ENCODE measurements at places on chromosomes 16 and 17. TPM values are rescaled to one million over a fixed set of nuclear protein-coding genes. Genes with fewer than 3 reads are reported as not detected.

SNAI3 gene
- polyA plus RNA-seq = 1.2 TPM

ZNF18 gene
- polyA plus RNA-seq = 3.9 TPM

CCDC200 gene
- polyA plus RNA-seq = not detected

NEUROD2 gene
- 8.1 TPM for polyA plus RNA-seq

AIPL1 gene
- not detected for polyA plus RNA-seq

ARL6IP1 gene
- polyA plus RNA-seq = 363 TPM

XYLT1 gene
- polyA plus RNA-seq = 10.4 TPM

CHAD gene
- 2.7 TPM for polyA plus RNA-seq

TEX19 gene
- not detected for polyA plus RNA-seq

MT1M gene
- 33.3 TPM for polyA plus RNA-seq

TP53TG3C gene
- polyA plus RNA-seq = not detected

SMTNL2 gene
- polyA plus RNA-seq = 3.6 TPM

ASPSCR1 gene
- 43.0 TPM for polyA plus RNA-seq

HOXB9 gene
- 5.0 TPM for polyA plus RNA-seq

PPM1E gene
- 15.2 TPM for polyA plus RNA-seq

EPX gene
- polyA plus RNA-seq = not detected

SGCA gene
- polyA plus RNA-seq = 1.6 TPM

CDH8 gene
- polyA plus RNA-seq = 2.5 TPM

NDUFB10 gene
- polyA plus RNA-seq = 281 TPM
